ENCODE measurements at places on chromosomes 1 and 21. TPM values are rescaled to one million over a fixed set of nuclear protein-coding genes. Genes with fewer than 3 reads are reported as not detected.

Gene KCNK1
- total RNA-seq, result 27.1 TPM

- no peak overlapping the region for H3K27ac ChIP-seq
- H3K27me3 ChIP-seq, result peaks cover 22% of the 10 kb centered on the region
- H3K4me1 ChIP-seq, result peaks cover 5% of the 10 kb centered on the region
- H3K4me3 ChIP-seq, result no peak overlapping the region
- no peak for DNase-seq
- H3K36me3 ChIP-seq, result no peaks in the 10 kb centered on the region
These were observed 4.8 kb upstream of the KCNJ6 start for GRCh38 chr21:37921091-37921490.

DNA sequence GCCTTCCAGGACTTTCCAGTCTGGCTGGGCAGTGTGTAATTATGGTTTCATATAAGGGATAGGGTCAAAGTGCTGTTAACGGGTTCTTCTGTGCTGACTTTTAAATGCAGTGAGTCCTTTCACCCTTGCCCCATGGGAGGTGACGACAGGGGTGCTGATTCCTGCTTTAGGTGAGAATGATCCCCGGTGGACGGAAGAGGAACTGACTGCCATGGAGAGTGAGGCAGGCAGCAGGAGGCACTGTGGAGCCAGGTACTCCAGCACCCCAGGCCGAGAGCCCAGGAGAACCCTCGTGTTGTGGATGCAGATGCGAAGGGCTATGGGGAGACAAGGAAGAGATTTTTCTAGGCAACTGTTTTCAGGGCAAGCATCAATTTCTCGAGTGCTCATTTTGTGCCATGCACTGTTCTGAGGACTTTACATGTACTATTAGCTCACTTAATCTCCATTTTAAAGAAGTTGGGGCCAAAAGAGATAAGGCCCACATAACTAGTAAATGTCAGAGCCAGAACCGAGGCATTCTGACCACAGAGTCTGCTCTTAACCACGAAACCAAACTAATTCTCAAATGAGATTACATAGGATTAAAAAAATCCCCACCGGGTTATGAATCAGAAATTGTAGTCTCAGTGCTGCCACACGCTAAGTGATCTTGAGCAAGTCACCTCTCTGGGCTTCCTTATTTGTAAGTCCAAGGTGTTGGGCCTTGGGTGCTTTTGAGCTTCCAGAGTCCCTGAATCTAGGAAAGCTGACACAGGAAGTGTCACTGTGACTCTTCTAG, 28.2 kb downstream of the STPG1 start:
- H3K27me3 ChIP-seq, result no peaks in the 10 kb centered on the region
- no peak overlapping the region for H3K4me3 ChIP-seq
- no peak overlapping the region for H3K27ac ChIP-seq
- H3K4me1 ChIP-seq, result no peaks in the 10 kb centered on the region

DNA sequence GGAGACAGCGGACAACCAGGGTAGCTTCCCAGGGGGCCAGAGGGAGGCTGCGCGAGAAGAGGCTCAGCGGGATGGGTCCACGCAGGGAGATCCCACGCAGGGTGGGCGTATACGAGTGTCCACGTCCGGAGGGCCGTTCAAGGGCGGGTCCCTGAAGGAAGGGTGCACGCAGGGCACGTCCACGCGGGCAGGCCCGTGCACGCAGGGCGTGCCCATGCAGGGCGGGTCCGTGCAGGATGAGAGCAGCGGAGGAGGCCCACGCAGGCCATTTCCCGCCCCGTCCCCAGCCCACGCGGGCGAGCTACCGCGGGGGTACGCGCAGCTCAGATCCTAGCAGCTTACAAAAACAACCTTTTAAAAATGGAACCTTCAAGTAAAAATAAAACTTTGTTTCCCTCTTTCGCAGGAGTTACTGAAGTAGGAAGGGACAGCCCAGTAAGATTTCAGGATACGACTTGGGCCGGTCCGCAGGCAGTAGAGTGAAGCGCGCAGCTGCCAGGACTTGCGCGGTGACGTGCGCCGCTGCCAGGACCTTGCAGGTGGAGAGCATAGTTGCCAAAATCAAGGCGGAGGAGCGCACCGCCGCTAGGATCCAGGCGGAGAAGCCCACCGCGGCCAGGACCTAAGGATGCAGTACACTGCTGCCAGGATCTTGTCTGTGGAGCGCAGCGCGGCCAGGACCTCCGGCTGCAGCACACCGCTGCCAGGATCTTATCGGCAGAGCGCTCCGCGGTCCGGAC, 416 bp upstream of the RNF187 start:
- peak; percentile 86 for DNase-seq
- peak overlapping the region; percentile 76 for H3K4me3 ChIP-seq

DNA sequence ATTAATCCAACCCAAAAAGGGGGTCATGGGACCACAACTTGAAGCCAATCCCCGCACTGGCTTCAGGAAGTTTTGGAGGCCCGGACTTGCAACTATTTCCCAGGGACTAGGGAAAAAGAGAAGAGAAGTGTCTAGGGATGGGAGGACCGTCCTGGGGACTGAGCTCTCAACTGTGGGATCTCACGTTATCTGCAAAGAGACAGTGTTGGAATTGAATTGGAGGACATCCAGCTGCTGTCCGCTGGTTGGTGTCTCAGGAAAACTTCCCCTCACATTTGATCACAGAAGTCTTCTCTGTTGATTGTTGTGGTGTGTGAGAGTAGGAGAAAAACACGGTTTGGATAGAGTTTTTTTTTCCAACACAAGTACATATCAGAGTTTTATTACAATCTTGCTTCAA, 46.2 kb upstream of the CITED4 start:
- H3K27me3 ChIP-seq, result no peaks in the 10 kb centered on the region
- H3K4me3 ChIP-seq, result no peak overlapping the region
- no peaks in the 10 kb centered on the region for H3K4me1 ChIP-seq
- no peak for DNase-seq

- H3K36me3 ChIP-seq, result no peaks in the 10 kb centered on the region
- H3K4me1 ChIP-seq, result peaks cover 38% of the 10 kb centered on the region
- no peak overlapping the region for H3K27ac ChIP-seq
- no peak for DNase-seq
- no peaks in the 10 kb centered on the region for H3K27me3 ChIP-seq
- no peak overlapping the region for H3K4me3 ChIP-seq
These were observed 162.3 kb downstream of the PSMG1 start for GRCh38 chr21:39020751-39021477.
